ENCODE measurements at places on chromosomes 7 and 10. TPM values are rescaled to one million over a fixed set of nuclear protein-coding genes. Genes with fewer than 3 reads are reported as not detected.

The SUN3 gene
- not detected for total RNA-seq

- no peak for DNase-seq
These were observed 93.1 kb upstream of the STEAP4 start for GRCh38 chr7:88399696-88400240.

The STK31 gene
- not detected for total RNA-seq

- no peak for DNase-seq
These were observed 696 bp downstream of the MALSU1 start for GRCh38 chr7:23299770-23300300.

GRCh38 chr10:184911-185310 lies 49.7 kb downstream of the ZMYND11 start:
- DNase-seq: no peak

- peak; percentile 37 for DNase-seq
These were observed 1301.5 kb upstream of the SORCS1 start for GRCh38 chr10:108465871-108466641.

- no peak for DNase-seq
These were observed 675.2 kb downstream of the PHTF2 start for GRCh38 chr7:78473571-78474301.

The FRMPD2 gene
- not detected for total RNA-seq
